ENCODE measurements at places on chromosomes 1 and 21.

DNA sequence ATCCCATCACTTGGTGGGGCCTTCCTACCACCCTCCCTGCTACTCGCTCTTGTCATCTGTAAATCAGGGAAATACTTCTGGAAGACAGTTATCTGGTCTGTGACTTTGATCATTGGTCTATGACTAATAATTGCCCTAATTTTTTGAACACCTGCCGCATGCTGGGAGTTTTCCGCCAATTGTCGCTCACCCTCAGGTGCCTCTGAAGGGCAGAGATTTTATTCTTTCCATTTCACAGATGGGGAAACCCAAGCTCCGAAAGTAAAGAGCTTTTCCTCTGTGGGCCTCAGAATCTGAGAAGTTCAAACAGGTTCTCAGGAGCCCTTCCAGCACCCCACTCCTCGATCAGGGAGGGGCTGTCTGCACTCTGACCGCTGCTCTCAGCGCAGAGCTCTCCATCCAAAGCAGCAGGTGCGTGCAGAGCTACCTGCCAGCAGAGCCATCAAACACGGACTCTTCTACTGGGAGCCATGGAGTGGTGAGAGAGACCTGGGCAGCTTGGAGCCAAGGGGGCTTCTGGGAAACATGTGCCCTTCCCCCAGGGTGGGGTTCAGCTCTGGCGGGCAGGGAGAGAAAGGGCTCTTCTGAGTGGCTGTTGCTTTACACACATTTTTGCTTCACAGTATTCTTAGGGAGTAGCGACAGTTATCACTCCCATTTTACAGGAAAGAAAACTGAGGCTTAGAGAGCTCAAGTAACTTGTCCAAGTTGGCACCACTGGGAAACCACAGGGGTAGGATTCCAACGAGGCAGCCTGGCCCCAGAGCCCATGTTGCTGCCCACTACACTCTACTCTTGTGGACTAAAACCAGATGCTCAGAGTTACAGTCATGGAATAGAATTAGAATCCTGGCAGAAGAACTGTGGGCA, 5.8 kb upstream of the RUNX3 start:
- DNase-seq = peak; percentile 62

- no peak for DNase-seq
These were observed 144.6 kb downstream of the LRRIQ3 start for GRCh38 chr1:74053407-74053806.

DNA sequence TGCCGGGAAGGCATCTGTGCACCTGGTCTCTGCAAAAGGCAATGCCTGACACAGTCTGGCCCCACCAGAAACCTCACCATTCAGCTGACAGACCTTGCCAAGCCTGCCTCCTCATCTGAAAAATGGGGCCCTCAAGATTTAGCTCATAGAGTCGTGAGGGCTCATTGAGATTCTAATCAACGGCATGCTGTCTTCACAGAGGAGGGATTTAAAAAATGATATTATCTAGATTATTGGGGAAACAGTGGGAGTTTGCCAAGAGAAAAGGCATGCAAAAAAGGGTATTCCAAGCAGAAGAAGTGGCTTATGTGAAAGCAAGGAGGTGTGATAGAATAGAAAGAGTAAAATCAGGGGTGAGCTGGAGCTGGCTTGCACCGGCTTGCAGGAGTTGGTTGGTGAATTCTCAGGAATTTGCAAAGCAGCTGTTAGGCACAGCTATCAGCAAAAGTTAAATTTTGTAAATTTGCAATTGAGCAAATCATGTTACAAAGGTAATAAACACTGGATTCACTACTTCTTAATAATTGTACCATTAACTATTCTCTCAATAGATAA, 91.7 kb upstream of the WNT4 start:
- no peak for DNase-seq

DNA sequence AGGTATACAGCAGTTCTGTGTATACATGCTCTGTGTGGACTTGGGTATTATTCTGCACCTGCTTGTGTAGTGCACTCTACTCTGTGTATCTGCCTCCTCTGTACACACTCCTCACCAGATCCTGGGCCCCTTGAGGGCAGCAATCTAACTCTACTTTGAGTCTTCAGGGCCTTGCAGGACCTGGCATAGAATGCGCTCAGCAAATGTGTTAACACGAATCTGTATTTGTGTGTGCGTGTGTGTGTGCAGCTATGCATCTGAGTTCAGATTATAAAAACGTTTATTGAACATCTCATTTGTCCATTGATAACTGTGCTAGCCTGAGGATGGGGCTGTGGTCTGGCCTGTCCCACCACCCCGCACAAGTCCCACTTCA, 3.9 kb upstream of the MEF2D start:
- no peak for DNase-seq

- no peak for DNase-seq
These were observed 9.6 kb downstream of the RBM15 start for GRCh38 chr1:110348771-110349170.

GRCh38 chr21:29307718-29308455, 9.2 kb downstream of the BACH1 start:
- no peak for DNase-seq

GRCh38 chr1:163401211-163401610, 79.5 kb downstream of the NUF2 start:
- no peak for DNase-seq

- no peak for DNase-seq
These were observed 598 bp upstream of the ADIPOR1 start for GRCh38 chr1:202958544-202959275.

DNA sequence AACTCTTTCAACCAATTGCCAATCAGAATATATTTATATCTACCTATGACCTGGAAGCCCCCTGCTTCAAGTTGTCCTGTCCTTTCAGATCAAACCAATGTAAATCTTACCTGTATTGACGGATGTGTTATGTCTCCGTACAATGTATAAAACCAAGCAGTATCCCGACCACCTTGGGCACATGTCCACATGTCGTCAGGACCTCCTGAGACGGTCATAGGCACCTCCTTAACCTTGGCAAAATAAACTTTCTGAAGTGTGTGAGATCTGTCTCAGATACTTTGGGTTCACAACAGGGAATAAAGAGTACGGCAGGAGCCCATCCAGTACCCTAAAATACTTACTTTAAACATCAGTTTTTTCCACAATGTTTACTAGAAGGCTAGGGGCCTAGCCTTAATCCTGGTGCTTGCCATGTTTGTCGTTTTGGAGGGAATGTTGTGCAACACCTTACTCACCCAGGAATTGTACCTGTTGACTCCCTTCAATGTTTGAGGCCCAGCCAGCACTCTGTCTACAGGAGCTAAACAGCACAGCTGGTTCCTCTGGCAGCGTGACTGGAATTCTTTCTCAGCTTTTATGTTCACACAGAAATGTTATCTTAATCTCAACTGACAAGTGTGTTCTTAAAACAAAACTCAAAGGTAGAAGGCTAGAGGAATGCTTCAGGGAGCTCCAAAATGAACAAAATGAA, 90.8 kb upstream of the USP25 start:
- DNase-seq = no peak

- DNase-seq = no peak
These were observed 182.6 kb downstream of the VAV3 start for GRCh38 chr1:107782217-107782845.

DNA sequence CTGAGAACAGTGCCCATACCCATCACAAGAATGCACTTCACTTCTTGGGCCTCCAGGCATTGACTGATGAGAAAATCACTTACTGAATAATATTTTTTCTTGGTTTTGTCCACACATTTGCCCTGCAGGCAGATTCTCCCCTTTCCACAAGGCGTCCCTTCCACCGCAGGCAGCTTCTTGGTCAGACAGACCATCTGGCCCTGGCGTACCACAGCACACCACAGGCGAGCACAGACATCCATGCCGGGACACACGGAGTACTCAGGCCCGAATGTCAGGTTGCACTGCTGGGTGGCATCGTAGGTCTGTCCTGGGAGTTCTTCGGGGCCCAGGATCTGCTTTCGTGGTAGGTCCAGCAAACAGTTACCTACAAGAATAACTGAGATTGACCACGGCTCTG, 32.5 kb downstream of the ADAMTS5 start:
- DNase-seq = no peak

DNA sequence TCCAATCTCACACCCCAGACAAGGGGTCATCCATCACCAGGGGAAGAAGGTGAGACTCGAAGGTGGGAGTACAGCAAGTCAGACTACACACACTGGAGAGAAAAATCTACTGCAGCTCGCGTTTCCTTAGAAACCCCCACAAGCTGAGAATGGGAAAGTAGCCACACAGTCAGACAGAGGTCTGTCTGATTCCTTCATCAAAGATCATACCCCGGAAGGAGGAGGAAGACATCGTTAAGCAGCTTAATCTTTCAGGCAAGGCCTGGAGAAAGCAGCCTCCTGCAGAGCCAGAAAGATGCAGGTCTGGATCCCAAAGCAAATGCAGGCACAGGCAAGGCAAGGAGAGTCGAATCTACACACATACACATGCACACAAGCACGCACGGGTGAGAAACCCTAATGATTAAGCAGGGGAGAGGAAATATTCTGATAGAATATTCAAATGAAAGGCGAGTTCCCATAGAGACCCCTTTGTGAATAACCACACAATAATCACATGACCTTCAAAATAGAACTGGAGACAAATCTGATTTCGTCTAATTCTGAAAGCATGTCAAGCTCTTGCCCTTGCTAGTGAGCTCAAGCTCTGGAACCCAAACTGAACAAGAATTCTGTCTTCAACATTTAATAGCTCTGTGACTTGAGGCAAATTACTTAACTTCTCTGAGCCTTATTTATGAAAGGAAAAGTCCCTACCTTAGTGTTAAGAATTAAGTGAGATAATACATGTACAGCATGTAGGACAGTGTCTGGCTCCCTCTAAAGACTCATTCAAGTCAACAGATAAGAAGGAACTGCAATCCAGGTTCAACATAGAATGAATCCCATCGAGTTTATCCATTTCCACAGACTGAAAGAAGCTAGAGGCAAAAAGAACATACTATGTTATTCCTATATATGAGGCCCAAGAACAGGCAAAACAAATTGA, 387.8 kb downstream of the OMA1 start:
- no peak for DNase-seq

GRCh38 chr1:87927391-87928280, 599.0 kb downstream of the LMO4 start:
- DNase-seq = no peak

DNA sequence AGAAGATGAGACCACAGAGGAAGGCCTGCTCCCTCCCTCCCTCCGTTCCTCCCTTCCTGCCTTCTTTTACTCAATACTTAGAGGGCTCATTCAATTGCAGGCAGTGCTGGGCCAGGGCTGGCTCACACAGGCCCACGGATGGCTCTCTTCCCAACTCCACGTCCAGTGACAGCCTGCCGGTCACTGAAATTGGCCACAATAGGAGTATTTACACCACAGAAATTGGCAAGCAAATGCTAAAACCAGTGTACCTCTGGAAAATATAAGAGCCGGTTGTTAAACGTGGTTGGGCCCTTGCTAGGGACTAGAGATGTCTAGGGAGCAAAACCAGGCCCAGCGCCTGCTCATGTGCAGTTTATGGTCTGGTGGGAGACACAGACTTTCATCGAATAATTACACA, 72.4 kb upstream of the TMEM51 start:
- no peak for DNase-seq

DNA sequence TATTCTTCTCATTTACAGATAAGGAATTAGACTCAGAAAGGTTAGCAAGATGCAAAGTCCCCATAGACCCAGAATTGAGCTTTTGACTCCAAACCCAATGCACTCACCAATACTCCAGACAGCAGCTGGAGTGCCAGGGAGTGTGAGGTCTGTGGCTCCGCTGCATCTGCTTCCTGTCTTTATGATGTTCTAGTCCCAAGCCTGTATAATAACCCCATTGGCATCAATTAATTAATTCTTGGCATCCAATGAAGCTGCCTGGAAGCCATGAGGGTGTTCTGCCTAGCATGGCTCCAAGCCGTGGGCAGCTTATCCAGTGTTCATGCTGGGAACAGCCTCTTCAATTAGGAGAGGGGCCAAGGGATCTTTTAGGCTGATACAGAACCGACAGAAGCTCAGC, 188.7 kb downstream of the GIPC2 start:
- DNase-seq = no peak

GRCh38 chr1:39800471-39800835, 11.8 kb upstream of the BMP8B start:
- no peak for DNase-seq

- DNase-seq = no peak
These were observed 35.2 kb upstream of the CTPS1 start for GRCh38 chr1:40944326-40944725.

DNA sequence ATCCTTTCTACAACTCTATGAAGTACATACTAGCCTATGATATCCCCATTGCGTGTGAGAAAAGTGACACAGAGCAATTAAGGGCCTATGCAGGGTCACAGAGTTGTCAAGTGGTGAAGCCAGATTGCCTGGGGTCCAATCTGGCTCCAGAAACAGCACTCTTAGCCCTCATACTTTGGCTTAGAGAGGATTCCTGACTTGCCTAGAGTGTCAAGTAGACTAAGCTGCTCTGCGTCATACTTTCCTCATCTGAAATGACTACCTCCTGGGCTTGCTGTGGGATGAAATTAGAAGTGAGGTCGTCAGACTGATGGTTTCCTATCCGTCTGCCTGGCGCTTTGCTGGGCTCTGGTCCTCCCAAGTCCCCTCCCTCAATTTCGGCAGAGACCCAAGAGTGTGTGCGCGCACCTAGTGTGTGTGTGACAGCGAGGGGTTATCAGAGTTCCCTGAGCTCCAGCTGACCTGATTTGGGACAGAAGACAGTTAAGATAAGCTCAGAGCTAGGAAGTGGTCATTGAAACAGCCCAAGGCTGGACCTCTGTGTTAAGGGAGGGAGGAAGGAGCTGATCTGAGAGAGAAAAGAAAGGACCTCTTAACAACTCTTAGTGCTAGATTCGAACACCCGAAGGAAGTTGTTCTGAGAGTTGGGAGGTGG, 5.4 kb upstream of the NUAK2 start:
- DNase-seq = no peak

- DNase-seq = peak; percentile 89
These were observed at the start of gene SH2D2A for GRCh38 chr1:156816561-156817328. TSS of gene SH2D2A (minus strand) at chr1:156816848. CDS start at chr1:156816708, 140 bp downstream.

GRCh38 chr1:8408151-8408839, 90.4 kb downstream of the SLC45A1 start:
- no peak for DNase-seq

DNA sequence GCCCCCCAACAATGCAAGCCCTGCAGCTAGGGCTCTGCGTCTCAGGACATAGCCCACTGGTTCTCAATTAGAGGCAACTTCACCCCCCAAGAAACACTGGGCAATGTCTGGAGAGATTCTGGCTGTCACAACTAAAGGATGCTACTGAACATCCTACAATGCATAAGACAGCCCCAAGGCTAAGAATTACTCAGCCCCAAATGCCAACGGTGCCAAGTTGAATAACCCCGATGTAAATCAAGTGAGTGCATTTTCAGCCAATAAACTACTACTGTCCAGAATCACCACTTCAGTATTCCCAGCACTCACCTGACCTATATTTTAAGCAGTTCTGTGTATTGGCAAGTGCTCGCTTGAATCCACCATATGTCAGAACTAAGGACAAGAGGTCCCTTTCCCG, 6.9 kb downstream of the RIPK4 start:
- DNase-seq = no peak

DNA sequence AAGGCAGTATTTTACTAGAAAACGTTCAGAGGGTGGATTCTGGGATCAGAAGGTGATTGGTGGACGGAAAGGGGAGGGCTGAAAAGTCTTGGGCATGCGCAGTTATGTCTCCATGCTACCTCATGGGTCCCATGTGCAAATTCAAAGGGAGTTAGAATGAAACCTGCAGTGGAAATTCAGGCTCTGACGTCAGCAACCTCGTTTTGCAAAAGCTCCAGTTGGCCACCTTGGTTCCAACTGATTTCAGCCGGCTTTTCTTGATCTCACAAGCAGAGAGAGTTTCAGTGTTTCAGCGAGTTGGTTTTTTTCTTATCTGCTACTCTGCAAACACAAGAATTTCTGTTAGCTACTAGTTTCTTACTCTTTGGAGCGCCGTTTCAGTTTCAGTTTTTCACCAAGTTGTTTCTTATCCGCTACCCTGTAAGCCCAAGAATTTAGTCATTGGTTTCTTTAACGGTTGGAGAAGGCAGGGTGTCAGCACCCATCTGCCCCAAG, 69.8 kb upstream of the PGBD5 start:
- no peak for DNase-seq

Measured in GM20000 (cell line).